ENCODE measurements at places on chromosomes 4 and X. TPM values are rescaled to one million over a fixed set of nuclear protein-coding genes. Genes with fewer than 3 reads are reported as not detected.

- no peak for DNase-seq
These were observed 139.2 kb downstream of the NWD2 start for GRCh38 chr4:37383579-37384229.

GRCh38 chr4:40058121-40058520, 1.5 kb downstream of the N4BP2 start:
- DNase-seq, result no peak

DNA sequence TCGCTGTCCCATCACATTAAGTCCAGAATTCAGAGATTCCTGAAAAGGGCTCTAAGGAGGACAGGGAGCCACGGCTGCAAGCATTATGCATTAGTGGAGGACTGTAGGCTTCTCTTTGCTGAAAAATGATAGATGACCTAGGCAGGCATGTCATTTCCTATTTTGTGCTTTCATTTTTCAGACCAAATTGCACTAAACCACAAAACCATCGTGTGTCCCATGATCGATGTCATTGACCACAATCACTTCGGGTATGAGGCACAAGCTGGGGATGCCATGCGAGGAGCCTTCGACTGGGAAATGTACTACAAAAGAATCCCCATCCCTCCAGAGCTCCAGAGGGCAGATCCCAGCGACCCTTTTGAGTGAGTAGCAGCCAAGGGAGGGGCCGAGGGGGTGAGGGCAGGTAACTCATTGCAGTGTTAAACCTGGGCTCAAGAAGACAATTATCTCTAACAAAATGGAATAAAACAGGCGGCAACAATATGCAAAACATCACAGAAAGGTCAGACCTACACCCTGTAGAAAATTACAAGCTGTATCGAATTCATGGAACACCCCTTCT, 355.2 kb upstream of the GALNT7 start:
- no peak for DNase-seq

DNA sequence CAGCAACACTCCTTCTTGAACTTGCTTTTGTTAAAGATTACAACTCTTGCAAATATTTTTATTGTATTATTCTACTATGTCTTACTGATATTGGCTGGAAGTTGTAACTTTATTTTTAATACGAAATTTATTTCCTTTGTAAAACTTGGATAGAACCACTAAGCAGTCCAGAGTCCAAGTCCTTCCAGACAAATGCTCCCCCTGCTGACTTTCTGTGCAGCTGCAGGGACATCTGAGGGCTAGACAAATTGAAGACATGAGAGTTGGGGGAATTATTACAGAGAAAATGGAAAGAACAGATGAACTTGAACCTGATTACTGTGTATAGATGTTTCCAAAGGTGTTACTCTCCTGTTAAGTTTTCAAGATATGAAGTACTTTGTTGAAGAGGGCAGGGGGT, 238.8 kb downstream of the GRIA3 start:
- DNase-seq, result peak; percentile 46

GRCh38 chr4:41657561-41657960, 91.0 kb downstream of the PHOX2B start:
- no peak for DNase-seq

The XAGE2 gene
- not detected for total RNA-seq

DNA sequence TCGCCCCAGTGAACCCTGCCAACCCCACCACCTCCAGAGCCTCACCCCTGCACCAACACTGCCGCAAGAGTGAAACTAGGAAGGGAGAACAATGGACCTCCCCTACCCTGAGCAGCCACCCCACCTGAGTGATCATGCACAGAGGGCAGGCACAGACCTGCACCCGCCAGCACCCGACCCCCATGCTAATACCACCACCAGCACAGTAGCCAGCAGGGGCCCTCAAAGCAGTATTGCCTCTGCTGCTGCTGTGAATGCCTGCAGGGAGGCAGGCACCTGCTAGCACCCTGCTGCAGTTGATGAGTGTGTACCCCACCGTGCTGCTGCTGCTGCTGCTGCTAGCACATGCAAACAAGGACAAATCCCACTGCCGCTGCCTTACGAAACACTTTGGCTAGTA, 100.1 kb downstream of the RAB28 start:
- DNase-seq, result no peak

All from Right ventricle myocardium inferior (tissue), 1 donor.